ENCODE measurements at places on chromosomes 13 and 19.
A peak's percentile ranks its signal among the peaks of the same experiment; 100 is the strongest.

- no peaks in the 10 kb centered on the region for H3K36me3 ChIP-seq
- no peak for DNase-seq
- no peak overlapping the region for H3K27ac ChIP-seq
- no peak overlapping the region for H3K4me3 ChIP-seq
- peaks cover 12% of the 10 kb centered on the region for H3K27me3 ChIP-seq
These were observed 38.2 kb upstream of the TUBGCP3 start for GRCh38 chr13:112626124-112626523.

DNA sequence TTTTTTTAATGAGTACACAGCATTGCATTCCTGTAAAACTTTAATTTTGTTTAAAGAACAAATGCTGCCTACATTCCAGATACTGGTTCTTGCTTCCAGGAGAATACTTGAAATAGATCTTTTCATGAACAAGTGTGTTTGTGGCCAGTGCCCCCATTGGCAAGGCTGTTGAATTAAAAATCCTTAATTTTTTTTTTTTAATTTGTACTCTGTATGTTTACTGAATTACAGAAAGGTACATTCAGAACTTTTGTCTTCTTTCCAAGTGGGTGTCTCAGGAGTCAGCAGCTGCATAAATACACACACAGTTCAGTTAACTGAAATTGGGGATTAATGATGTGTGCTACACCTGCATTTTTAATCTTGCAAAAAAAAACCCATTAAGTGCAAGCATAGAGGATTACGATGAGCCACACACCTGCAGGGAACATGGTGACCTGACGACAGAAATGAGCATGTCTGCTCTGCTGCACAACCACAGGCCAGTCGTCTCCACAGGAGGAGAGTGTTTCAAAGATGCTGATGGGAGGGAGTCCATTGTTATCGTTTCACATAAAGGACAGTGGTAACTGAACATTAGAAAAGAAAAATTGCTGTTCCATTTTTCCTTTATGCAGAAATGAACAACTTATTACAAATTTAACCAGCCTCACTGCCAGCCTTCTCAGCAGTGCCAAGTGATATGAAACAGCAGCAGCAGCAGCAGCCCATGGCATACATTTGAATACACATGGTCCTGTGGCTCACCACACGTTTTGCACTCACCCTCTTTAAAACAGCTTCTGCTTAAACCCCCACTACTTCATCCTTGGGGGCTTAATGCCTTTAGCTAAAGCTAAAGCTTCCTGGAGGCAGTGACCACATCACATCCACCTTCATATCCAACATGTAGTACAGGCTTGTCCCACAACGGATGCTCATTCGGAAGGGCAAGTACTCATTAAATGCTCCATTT lies 72.3 kb upstream of the RFC3 start:
- no peaks in the 10 kb centered on the region for H3K27me3 ChIP-seq
- peaks cover 9% of the 10 kb centered on the region for H3K4me1 ChIP-seq
- H3K4me3 ChIP-seq, result peak overlapping the region; percentile 32
- no peak overlapping the region for H3K27ac ChIP-seq
- no peaks in the 10 kb centered on the region for H3K36me3 ChIP-seq

DNA sequence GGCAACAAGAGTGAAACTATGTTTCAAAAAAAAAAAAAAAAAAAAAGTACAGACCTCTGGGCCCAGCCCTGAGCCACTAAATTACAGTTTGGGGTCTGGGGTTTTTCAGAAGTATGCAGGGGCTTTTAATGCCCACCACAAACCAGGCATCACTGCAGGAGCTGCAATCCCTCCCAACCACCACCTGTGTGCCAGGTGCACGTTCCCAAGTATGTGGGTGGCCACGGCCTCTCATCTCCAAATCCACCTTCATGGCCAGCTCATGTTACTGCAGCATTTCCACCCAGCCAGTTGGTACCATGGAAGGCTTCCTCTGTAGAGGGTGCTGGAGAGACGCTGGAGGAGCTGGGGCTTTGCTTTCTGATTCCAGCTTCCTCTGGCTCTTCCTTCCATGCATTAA lies 26.5 kb downstream of the CEP89 start:
- no peaks in the 10 kb centered on the region for H3K4me1 ChIP-seq
- no peaks in the 10 kb centered on the region for H3K27me3 ChIP-seq
- peaks cover 15% of the 10 kb centered on the region for H3K36me3 ChIP-seq
- DNase-seq, result no peak
- H3K4me3 ChIP-seq, result no peak overlapping the region

DNA sequence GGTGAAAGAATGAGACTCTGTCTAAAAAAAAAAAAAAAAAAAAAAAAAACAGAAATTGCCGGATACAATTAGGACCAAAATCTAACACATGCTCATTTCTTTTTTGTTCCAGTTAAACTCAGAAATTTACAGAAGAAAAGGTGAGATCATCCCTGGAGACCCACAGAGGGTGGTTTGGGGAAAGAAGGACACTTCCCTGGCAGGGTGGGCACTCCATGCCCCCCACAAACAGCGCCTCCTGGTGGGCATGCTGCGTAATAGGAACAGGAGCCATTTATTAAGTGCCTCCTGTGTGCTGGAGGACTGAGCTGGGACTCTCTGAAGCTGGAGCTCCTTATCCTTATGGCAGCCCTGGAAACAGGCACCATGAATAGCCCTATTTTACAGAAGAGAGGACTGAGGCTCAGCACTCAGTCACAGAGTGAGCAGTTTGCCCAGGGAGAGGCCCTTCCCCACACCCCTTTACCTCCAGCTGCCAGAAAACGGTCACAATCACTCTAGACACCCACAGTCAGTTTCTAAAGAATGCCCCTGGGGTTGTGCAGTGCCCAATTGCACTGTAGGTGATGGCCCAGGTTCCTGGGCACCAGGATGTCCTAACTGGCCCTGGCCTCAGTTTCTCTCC lies 10.1 kb downstream of the C19orf38 start:
- H3K4me1 ChIP-seq, result no peaks in the 10 kb centered on the region
- H3K4me3 ChIP-seq, result no peak overlapping the region
- no peaks in the 10 kb centered on the region for H3K27me3 ChIP-seq
- DNase-seq, result peak; percentile 42

DNA sequence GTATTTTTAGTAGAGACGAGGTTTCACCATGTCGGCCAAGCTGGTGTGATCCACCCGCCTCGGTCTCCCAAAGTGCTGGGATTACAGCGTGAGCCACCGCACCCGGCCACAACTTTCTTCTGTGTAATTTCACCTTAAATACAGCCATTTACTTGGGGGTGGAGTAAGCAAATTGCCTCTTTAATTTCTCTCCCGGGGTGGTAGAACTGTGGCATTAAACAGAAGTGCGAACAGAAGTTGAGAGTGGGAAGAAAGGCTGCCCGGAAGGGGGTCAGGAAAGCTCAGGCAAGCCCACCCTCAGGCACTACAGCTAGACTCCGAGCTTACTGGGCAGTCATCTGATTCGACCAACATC lies 475 bp upstream of the DNAJC15 start:
- H3K27me3 ChIP-seq, result no peaks in the 10 kb centered on the region
- peak overlapping the region; percentile 77 for H3K27ac ChIP-seq
- no peaks in the 10 kb centered on the region for H3K4me1 ChIP-seq
- no peak for DNase-seq
- H3K36me3 ChIP-seq, result no peaks in the 10 kb centered on the region

GRCh38 chr13:102277286-102277685 lies 124.6 kb downstream of the FGF14 start:
- no peaks in the 10 kb centered on the region for H3K36me3 ChIP-seq
- no peak overlapping the region for H3K4me3 ChIP-seq
- no peaks in the 10 kb centered on the region for H3K4me1 ChIP-seq
- no peak overlapping the region for H3K27ac ChIP-seq

GRCh38 chr19:7674010-7675005 lies 2.6 kb upstream of the MCEMP1 start:
- peak; percentile 72 for DNase-seq
- H3K4me3 ChIP-seq, result 0 out of 2 replicates have a peak overlapping the region, but pooled peaks have one; percentile 22
- H3K27ac ChIP-seq, result no peak overlapping the region
- no peaks in the 10 kb centered on the region for H3K36me3 ChIP-seq

- peaks cover 22% of the 10 kb centered on the region for H3K4me1 ChIP-seq
- H3K36me3 ChIP-seq, result no peaks in the 10 kb centered on the region
- H3K27ac ChIP-seq, result peak overlapping the region; percentile 66
These were observed 795 bp downstream of the JOSD2 start for GRCh38 chr19:50510121-50510670.

- peak; percentile 41 for DNase-seq
- H3K27me3 ChIP-seq, result no peaks in the 10 kb centered on the region
- H3K27ac ChIP-seq, result peak overlapping the region; percentile 53
- no peaks in the 10 kb centered on the region for H3K36me3 ChIP-seq
These were observed 636 bp upstream of the FOXO1 start for GRCh38 chr13:40666933-40667621.

- no peak for DNase-seq
- no peaks in the 10 kb centered on the region for H3K4me1 ChIP-seq
- no peaks in the 10 kb centered on the region for H3K36me3 ChIP-seq
- no peaks in the 10 kb centered on the region for H3K27me3 ChIP-seq
- H3K27ac ChIP-seq, result no peak overlapping the region
- H3K4me3 ChIP-seq, result no peak overlapping the region
These were observed 994.3 kb downstream of the PCDH17 start for GRCh38 chr13:58625703-58626389.

GRCh38 chr13:49667773-49668172 lies 23.5 kb downstream of the EBPL start:
- no peak overlapping the region for H3K4me3 ChIP-seq
- H3K4me1 ChIP-seq, result no peaks in the 10 kb centered on the region
- DNase-seq, result no peak
- no peak overlapping the region for H3K27ac ChIP-seq
- peaks cover 8% of the 10 kb centered on the region for H3K36me3 ChIP-seq
- no peaks in the 10 kb centered on the region for H3K27me3 ChIP-seq

DNA sequence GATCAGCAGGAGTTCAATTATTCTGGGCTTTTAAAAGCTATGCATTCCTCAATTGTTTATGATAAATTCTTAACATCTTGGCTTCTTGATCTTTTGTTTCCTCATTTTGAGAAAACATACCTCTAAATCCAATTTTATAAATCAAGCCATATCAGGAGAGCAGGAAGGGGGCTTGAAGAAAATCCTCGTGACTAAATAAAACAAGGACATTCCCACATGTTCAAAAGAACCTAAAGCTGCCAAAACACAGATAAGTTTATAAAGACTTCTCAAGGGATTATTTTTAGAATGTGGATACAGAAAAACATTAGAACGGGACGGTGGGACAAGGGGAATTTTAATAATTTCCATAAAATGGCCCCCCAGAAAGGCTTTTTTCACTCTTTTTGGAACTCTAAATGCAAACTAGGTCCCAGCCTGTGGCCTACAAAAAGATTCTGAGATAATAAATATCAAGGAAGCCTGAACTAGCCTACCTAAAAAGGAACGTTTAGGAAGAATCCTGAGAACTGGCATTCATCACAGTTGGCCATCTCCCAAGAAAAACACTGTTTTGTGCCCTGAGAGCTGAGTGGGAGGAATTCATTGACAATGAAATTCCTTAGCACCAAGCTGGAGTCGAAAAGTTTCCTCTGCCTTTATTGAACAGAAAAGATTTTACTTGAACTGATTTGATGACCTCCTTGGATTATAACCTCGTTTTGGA lies 30.1 kb downstream of the ZAR1L start:
- peak overlapping the region; percentile 34 for H3K4me3 ChIP-seq
- peak; percentile 86 for DNase-seq
- peaks cover 11% of the 10 kb centered on the region for H3K4me1 ChIP-seq

DNA sequence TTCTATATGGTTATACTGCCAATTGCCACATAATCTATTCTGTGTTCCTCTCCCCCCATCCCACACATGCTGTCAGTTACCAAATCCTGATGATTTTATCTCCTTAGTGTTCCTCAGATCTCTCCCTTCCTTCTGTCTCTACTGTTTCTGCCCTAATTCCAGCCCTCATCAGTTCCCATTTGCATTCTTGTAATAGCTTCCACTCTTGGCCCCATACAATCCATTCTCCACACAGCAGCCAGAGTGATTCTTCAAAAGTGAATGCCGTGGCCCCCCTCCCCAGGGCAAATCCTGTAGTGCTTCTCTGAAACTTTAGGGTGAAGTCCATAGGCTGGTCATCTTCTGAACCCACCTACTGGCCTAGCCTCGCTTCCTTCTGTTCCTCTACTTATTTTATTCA lies 114.4 kb downstream of the ZAR1L start:
- H3K27ac ChIP-seq, result no peak overlapping the region
- no peak overlapping the region for H3K4me3 ChIP-seq
- no peak for DNase-seq
- H3K27me3 ChIP-seq, result no peaks in the 10 kb centered on the region

- H3K27ac ChIP-seq, result no peak overlapping the region
- DNase-seq, result no peak
- H3K4me1 ChIP-seq, result peaks cover 10% of the 10 kb centered on the region
- no peak overlapping the region for H3K4me3 ChIP-seq
These were observed 2.4 kb upstream of the ARGLU1 start for GRCh38 chr13:106570299-106570852.

DNA sequence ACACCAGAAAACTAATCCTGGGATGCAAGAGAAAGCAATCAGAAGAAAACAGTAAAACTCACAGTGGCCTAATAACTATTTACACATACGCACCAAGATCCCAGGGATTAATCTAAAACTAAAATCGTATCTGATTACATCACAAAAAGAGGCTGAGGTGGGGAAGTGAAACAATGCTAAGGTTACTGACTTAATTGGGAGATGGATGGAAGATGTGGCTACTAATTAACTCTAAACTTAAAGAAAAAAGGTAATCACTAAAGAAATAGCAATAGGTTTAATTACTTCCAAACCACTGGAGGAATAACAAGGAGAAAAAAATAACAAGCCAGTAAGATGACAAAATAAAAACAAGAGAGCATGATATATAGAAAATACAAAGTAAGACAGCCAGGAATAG lies 50.4 kb downstream of the NUFIP1 start:
- no peak overlapping the region for H3K27ac ChIP-seq
- H3K4me3 ChIP-seq, result no peak overlapping the region
- no peaks in the 10 kb centered on the region for H3K27me3 ChIP-seq
- H3K36me3 ChIP-seq, result peaks cover 13% of the 10 kb centered on the region
- H3K4me1 ChIP-seq, result no peaks in the 10 kb centered on the region

GRCh38 chr13:110269509-110270185 lies 37.3 kb downstream of the COL4A1 start:
- no peak overlapping the region for H3K4me3 ChIP-seq
- H3K4me1 ChIP-seq, result peaks cover 19% of the 10 kb centered on the region
- peaks cover 4% of the 10 kb centered on the region for H3K36me3 ChIP-seq
- no peak overlapping the region for H3K27ac ChIP-seq
- H3K27me3 ChIP-seq, result no peaks in the 10 kb centered on the region

DNA sequence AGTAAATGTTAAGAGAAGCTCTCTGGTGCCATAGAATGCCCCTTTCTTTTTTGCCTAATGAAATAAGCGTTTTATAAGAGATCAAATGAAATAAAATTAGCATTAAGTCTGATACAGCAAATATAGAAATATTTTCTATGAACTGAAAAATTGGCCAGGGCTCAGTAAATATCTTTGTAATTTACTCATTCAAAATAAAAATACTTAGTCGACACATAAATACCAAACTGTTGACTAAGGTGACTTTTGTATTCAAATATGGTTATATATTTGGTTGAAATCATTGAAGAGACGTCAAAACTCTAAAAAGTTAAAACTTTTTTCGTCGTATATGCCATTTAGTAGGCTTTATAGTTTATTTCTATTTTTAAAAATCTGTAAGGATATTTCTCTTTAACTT lies 25.6 kb downstream of the IPO5 start:
- DNase-seq, result no peak
- no peak overlapping the region for H3K27ac ChIP-seq
- H3K27me3 ChIP-seq, result no peaks in the 10 kb centered on the region

GRCh38 chr19:19821366-19821951 lies at the start of gene ZNF506:
Gene ZNF506, minus strand, starts transcription at chr19:19821750. Its CDS starts 147 bp downstream, at chr19:19821603.
- no peaks in the 10 kb centered on the region for H3K27me3 ChIP-seq
- peak within 1 kb of the TSS; percentile 83 for H3K27ac ChIP-seq
- peak; percentile 98 for DNase-seq
- H3K36me3 ChIP-seq, result peaks cover 23% of the 10 kb centered on the region
- H3K4me3 ChIP-seq, result peak within 1 kb of the TSS; percentile 81
- no peaks in the 10 kb centered on the region for H3K4me1 ChIP-seq
